Fibroblast of the aortic adventitia (primary cell): ENCODE measurements at places on chromosomes 3 and 15.

- DNase-seq, result no peak
Observed at GRCh38 chr3:78894787-78895186, 873.0 kb downstream of the ROBO1 start.

DNA sequence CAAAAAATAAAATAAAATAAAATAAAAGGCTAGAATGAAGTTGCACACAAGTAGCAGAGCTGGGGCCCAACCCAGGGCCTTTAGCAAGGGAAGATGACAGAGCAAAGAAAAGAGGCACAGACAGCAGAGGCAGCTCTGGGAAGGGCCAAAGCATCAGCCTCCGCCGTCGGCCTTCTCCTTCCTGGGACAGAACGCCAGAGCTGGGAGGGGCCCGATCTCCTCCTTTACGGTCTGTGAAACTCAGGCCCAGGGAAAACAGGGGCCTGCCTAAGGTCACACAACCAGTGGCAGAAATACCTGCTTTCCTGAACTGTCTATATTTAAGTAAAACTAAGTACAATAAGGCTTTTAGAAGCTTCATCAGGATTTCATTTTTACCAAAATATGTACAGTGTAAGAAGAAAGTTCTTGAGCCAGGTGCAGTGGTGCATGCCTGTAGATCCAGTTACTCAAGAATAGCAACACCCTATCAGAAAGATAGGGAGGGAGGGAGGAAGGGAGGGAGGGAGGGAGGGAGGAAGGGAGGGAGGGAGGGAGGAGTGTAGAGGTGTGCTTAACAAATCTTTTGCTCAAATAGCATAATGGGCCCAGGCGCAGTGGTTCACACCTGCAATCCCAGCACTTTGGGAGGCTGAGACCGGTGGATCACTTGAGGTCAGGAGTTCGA lies 43.0 kb upstream of the MUC4 start:
- DNase-seq, result no peak

GRCh38 chr15:101206176-101206591 lies 45.7 kb downstream of the CHSY1 start:
- DNase-seq, result peak; percentile 39

- no peak for DNase-seq
Observed at GRCh38 chr3:36165509-36166290, 214.6 kb upstream of the STAC start.
